ENCODE measurements at places on chromosomes 11 and 22. TPM values are rescaled to one million over a fixed set of nuclear protein-coding genes. Genes with fewer than 3 reads are reported as not detected.

DNA sequence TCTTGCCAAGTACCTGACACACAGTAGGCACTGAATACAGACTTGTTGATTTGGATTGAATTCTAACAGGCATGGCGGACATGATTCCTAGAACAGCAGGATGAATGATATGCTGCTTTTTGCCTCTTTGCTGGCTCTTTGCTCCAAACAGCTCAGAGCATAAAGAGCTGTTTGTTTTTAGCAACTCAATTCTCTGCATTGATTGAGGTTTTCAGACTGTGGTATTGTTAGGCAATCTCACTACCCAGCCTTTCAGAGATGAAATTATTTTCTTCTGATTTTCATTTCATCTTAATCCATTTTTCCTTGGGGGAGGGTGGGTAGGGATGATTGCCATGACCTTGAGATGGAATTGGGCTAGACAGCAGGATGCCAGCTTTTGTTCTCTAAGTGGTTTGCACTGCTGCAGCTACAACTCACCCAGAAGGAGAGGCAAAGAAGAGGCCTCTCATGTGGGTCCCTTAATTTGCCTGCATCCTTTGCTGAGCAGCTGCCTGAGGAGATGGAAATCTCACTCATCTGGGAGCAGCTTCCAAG, 20.5 kb downstream of the COA4 start:
- H3K27me3 ChIP-seq: no peaks in the 10 kb centered on the region
- H3K36me3 ChIP-seq: peaks cover 9% of the 10 kb centered on the region
- H3K4me3 ChIP-seq: no peak overlapping the region
- H3K27ac ChIP-seq: no peak overlapping the region

MRGPRX3 gene
- total RNA-seq: not detected

VPREB1 gene
- not detected for total RNA-seq

STARD10 gene
- total RNA-seq: 20.9 TPM

EHF gene
- total RNA-seq: not detected

DNA sequence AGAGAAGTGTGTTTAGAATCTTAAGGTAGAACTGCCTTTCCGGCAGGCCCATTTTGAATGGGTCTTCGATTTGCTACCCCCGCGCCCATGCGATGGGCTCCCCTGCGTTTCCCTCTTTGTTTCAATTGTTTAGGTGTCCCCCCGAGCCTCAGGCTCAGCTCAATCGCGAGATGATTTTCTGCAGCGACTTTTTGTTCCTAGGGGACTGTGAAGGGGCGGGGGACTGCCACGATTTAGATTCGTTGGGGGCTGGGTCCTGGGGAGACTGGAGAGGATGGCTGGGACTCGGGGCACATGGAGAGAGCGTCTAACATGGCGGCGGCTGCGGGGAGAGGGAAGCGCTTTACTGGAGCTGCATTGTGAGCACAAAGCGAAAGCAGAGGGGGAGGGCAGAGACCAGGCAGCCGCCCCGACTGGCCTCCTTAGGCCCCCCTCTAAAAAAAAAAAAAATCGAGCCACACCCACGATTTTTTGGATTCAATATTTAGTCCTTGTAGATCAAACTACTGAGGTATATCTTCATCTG, 1.7 kb downstream of the CAPRIN1 start:
- peak overlapping the region; percentile 100 for H3K27ac ChIP-seq
- H3K36me3 ChIP-seq: no peaks in the 10 kb centered on the region
- H3K4me3 ChIP-seq: peak overlapping the region; percentile 99
- DNase-seq: peak; percentile 80

DNA sequence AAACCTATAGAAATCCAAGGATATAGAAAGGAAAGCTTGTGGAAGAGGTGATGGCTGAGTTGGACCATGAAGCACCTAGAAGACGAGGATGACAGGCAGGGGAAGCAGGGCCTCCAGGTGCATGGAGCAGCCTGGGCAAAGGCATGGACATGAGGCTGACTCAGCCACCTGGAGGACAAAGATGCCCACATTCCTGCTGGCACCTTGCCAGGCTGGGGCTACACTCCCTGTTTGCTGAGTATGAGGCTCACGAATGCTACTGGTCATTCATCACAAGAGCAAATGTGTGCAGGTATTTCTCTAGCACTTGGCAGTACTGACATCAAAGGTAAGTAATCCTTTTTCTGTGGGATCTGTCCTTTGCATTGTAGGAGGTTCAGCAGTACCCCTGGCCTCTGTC, 7.1 kb upstream of the SCGB2A1 start:
- H3K4me3 ChIP-seq: no peak overlapping the region
- H3K4me1 ChIP-seq: no peaks in the 10 kb centered on the region
- H3K36me3 ChIP-seq: no peaks in the 10 kb centered on the region
- no peaks in the 10 kb centered on the region for H3K27me3 ChIP-seq
- DNase-seq: no peak
- H3K27ac ChIP-seq: no peak overlapping the region

- no peaks in the 10 kb centered on the region for H3K36me3 ChIP-seq
- H3K27ac ChIP-seq: no peak overlapping the region
- no peaks in the 10 kb centered on the region for H3K27me3 ChIP-seq
Measured at GRCh38 chr11:106231591-106231990, 154.1 kb downstream of the AASDHPPT start.

ART1 gene
- total RNA-seq: 5.6 TPM

DNA sequence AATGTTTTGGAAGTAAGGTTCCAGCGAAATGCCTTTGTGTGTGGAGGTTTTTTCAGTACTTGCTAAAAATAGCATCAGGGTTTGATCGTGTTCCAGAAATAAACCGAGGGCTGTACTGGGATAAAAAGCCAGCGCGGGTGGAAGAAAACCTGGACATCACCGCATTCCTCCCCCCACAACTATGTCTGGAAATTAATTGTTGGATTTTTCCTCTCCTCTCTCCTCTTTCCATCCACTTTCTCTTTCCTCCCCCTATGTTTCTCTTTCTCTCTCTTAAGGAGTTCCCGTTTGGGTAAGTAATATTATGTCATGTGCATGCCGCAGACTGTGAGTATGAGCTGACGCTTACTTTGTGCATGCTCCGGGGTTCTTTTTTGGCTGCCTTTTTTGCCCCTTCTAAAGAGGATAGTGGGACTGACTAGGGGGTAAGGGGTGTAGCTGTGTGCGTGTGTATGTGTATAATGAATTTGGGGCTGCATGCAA, 104.2 kb upstream of the HSD17B12 start:
- DNase-seq: no peak
- peaks cover 24% of the 10 kb centered on the region for H3K4me1 ChIP-seq
- H3K27ac ChIP-seq: no peak overlapping the region
- no peaks in the 10 kb centered on the region for H3K36me3 ChIP-seq
- peaks cover 28% of the 10 kb centered on the region for H3K27me3 ChIP-seq
- peak overlapping the region; percentile 34 for H3K4me3 ChIP-seq

BAIAP2L2 gene
- not detected for total RNA-seq

- no peaks in the 10 kb centered on the region for H3K27me3 ChIP-seq
- no peak overlapping the region for H3K27ac ChIP-seq
- DNase-seq: no peak
- H3K4me3 ChIP-seq: no peak overlapping the region
- no peaks in the 10 kb centered on the region for H3K36me3 ChIP-seq
Measured at GRCh38 chr11:84390441-84391078, 1104.4 kb upstream of the CCDC90B start.

- DNase-seq: peak; percentile 63
- no peaks in the 10 kb centered on the region for H3K36me3 ChIP-seq
- no peak overlapping the region for H3K4me3 ChIP-seq
- H3K27me3 ChIP-seq: no peaks in the 10 kb centered on the region
Measured at GRCh38 chr11:73274722-73275380, 2.7 kb downstream of the P2RY6 start.

- no peak overlapping the region for H3K27ac ChIP-seq
- H3K36me3 ChIP-seq: peaks cover 26% of the 10 kb centered on the region
- no peaks in the 10 kb centered on the region for H3K4me1 ChIP-seq
- no peaks in the 10 kb centered on the region for H3K27me3 ChIP-seq
- no peak overlapping the region for H3K4me3 ChIP-seq
Measured at GRCh38 chr22:19035474-19036228, 86.6 kb downstream of the DGCR2 start.

GRCh38 chr11:20368438-20368837, 4.9 kb downstream of the HTATIP2 start:
- H3K36me3 ChIP-seq: no peaks in the 10 kb centered on the region
- no peaks in the 10 kb centered on the region for H3K27me3 ChIP-seq
- peaks cover 12% of the 10 kb centered on the region for H3K4me1 ChIP-seq

PAX6 gene
- total RNA-seq: not detected

- no peaks in the 10 kb centered on the region for H3K27me3 ChIP-seq
- H3K4me3 ChIP-seq: no peak overlapping the region
- peaks cover 13% of the 10 kb centered on the region for H3K4me1 ChIP-seq
Measured at GRCh38 chr11:88318017-88318416, 19.5 kb downstream of the CTSC start.

DNA sequence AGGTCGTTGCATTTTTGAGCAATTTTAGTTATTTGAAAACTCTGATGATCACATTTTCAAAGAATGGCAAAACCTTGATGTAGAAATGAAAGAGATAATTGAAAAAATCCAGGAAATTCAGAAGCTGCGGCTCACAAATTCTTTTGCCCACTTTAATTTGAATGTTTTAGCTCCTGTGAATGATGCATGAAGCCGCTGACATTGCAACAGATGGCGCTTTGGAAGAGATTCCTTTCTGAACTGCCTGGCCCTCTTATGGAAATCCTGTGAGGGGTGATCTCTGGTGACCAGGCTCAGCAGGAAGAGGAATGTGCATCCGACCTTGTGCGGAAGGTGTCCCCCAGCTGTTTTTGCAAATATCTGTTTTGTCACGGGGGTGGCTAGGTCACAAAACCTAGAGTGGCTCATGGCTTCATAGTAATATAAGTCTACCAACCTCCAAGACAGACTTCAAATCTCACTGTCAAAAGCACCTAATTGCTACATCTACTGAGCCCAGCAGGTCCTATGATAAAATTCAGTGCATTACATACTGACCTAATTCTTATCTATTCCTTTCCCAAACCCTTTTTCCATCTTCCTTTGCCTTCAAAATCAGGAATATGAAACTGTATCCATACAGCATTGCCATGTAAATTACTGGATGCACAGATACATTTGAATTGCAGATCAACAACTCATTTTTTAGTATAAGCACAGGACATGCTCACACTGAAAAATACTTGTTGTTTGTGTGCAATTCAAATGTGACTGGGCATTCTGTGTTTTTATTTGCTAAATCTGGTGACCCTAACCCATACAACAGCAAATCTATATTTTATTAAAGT, 412.7 kb downstream of the ETS1 start:
- H3K27me3 ChIP-seq: no peaks in the 10 kb centered on the region
- no peaks in the 10 kb centered on the region for H3K36me3 ChIP-seq
- no peak overlapping the region for H3K4me3 ChIP-seq
- no peaks in the 10 kb centered on the region for H3K4me1 ChIP-seq
- H3K27ac ChIP-seq: no peak overlapping the region
- no peak for DNase-seq

- no peak for DNase-seq
- no peak overlapping the region for H3K4me3 ChIP-seq
- H3K36me3 ChIP-seq: no peaks in the 10 kb centered on the region
- no peaks in the 10 kb centered on the region for H3K27me3 ChIP-seq
- H3K4me1 ChIP-seq: no peaks in the 10 kb centered on the region
- H3K27ac ChIP-seq: no peak overlapping the region
Measured at GRCh38 chr22:33166206-33166605, 108.0 kb upstream of the SYN3 start.

GRCh38 chr11:104704888-104705287, 193.4 kb downstream of the CASP12 start:
- H3K27ac ChIP-seq: no peak overlapping the region
- no peak overlapping the region for H3K4me3 ChIP-seq
- H3K4me1 ChIP-seq: no peaks in the 10 kb centered on the region
- DNase-seq: no peak

KCNE3 gene
- not detected for total RNA-seq

DNA sequence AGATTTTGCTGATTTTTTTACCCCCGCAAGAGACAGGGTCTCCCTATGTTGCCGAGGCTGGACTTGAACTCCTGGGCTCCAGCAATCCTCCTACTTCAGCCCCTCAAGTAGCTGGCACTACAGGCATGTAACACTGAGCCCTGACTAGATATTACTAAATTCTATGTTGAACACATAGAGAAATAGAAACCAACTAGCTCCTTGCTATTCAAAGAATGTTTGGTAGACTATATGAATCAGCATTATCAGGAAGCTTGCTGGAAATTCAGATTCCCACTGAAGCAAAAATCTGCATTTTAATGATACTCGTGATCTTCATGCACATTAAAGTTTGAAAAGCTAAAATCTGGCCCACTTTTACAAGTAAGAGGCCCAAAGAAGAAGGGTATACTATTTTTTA, 11.9 kb downstream of the TMEM41B start:
- peaks cover 6% of the 10 kb centered on the region for H3K36me3 ChIP-seq
- no peaks in the 10 kb centered on the region for H3K4me1 ChIP-seq
- H3K27me3 ChIP-seq: no peaks in the 10 kb centered on the region
- no peak overlapping the region for H3K27ac ChIP-seq
